ENCODE measurements at places on chromosomes 7 and 10.

DNA sequence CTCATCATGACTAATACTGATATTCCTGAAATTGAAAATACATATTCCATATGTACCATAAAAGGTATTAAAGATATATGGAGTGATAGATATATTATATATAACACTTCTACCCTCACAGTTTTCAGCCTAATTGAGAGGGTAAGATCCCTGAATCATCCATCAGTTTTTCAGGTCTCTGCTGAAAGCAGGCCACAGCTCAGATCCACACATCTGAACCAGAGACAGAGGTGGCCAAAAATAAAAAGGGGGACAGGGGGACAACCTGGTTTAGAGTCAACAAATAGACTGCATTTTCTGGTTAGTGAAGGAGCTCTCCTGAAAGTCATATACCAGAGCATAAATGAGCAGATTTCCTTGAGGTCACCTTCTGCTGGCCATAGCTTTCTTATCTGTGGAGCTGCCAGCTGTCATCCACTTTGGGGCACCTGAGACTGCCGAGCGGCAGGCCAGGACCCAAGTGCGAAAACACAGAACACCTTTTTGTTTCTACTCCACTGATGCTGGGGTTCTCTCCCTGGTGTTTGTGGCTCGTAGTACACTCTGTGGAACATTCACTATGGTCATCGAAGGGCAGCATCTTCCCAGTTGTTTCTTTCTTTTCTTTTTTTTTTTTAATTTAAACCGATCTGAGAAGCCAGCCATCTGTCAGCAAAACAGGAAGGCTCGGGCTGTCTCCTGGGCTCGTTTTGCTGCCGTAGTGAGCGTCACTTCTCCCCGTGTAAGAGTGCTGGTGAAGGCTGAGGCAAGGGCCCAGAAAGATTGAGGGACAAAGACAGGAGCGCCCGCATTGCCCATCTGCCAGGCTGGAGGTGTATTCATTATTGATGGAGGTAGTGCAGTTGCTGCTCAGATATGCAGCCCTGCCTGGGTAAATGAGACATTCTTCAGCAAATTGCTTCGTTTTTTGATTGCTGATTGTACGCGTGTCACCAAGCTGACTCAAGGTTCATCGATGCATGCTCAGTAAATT lies 13.5 kb downstream of the IKZF1 start:
- no peak for DNase-seq

DNA sequence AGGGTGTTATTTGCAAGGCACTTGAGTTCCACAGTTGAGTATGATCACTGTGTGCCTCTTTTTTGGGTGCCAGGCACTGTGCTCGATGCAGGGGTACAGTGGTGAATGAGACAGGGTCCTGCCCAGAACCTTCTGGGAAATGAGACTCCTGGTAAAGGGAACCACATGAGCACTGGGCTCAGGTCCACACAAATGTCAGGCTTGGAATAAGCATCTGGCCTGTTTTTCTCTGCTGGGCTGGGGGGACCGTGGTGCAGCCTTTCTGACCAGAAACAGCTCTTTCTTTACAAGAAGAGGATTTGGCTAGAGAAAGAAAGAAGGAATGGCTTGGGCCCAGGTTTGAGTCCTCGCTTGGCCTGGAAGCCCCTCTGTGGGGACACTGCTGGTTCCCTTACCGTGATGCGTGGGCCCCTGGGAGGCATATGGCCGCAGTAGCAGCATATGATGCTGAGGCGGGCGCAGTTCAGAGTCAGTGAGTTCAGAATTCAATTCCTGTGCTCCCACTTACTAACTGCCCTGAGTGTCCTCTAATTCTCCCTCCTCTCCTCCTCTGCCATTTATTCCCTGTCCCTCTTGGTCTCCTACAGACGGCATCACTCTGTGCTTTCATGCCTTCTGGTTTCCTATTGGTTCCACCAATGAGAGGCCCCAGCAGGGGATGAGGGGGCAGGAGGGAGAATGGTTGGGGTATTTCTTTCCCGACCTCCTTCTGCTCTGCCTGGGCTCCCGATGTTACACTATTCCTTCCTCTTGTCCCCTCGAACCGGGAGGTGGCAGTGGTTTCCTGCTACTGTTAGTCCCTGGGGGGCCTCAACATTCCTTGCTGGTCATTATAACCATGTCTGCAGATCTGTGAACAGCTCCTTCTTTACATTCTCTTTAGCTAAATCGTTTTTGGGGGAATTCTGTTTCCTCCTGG lies 9.6 kb upstream of the KCP start:
- no peak for DNase-seq

- DNase-seq: no peak
These were observed 184.2 kb downstream of the KMT2E start for GRCh38 chr7:105198223-105198622.

DNA sequence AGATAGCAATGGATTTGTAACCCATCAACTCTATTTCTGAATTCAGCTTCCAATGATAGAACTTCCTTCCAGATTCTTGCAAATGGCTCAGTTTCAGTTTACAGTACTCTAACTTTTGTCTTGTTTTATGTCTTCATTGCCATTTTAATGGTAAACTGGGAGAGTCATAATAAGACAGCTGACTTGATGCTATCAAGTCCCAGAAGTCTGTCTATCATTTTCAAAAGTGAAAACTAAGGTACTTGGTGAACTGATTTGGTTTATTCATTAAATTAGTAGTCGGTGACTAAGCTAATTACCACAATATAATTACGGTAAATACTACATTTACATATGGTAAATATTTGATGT lies 25.0 kb downstream of the RTKN2 start:
- no peak for DNase-seq

GRCh38 chr10:88347597-88348304 lies 235.4 kb downstream of the RNLS start:
- DNase-seq: no peak
